ENCODE measurements at places on chromosomes 12 and 14.

GRCh38 chr14:64704143-64704742 is at the start of gene PLEKHG3:
TSS of gene PLEKHG3 (plus strand) at chr14:64704424. CDS start at chr14:64727632, 23,208 bp downstream.
- no peak for DNase-seq

DNA sequence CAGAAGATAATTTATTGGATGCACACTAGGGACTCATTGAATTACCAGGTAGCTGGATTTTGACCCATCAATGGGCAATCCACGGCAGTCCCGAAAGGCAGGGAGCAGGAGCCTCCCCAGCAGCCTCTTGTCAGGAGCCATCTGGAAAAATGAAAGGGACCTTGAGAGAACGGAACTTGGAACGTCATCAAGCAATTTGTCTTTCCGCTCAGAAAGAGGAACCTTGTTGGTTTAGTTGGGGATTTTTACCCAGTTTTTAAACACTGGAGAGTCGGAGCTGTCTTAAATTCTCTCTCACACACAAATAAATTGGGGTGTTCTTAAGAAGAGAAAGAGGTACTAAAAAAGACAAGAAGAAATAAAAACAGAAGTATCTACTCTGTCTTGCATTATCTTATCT is 1351.7 kb upstream of the TMEM132C start:
- DNase-seq = no peak

DNA sequence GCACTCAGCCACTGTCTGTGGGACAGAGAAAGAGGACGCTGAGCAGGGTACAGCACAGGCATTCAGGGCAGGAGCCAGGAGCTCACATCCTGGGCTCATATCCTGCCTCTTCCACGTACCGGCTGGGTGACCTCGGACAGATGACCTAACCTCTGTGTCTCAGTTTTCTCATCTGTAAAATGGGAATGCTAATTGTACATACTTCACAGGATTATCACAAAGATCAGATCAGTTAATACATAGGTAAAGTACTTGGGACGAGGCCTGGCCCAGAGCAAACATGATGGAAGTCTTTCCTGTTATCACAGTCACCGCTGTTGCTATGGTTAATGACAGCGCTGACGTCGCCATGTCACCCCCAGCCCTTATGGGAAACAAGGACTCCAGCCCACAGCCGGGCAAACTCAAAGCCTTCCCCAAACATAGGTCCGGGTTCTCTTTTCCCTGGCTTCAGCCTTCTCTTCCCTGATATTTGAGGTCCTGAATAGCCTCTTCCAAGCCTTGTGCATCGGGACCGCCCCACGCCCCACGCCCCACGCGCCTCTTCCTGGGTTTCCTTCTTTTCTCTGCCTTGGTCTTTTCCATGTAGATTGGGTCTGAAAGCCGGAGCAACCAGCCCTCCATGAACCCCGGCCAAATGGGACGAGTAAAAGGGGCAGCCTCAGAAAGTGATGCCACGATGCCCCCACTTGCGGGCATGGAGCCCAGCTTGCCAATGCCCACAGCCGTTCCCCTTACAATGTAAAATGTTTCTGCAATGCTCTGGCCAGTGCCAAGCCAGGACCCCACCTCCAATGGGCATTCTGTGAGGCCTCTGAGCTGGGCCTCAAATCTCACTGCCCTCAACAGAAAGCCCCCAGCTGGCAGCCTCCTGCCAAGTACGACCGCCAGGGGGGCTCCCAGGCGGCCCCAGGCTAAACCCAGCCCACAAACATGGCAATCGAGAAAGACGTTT is 125.4 kb downstream of the RFLNA start:
- no peak for DNase-seq

DNA sequence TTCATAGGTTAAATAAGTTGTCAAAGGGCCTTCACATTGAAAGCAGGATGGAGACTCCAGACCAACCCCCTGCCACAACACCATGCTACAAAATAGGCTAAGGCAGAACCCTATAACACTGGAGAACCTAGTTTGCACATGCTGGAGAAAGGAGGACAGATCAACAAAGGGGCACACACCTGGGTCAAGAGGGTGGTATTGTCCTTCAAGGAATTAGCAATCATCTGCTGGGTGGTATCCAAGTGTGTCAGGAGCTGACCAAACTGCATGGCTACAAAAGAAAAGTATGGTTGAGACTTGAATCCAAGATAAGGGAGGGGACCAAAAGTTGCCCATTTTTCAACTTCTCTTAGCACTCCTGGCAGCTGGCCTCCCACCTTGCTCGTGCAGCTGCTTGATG is 9.2 kb downstream of the MBD6 start:
- DNase-seq = no peak

GRCh38 chr12:109797905-109798669 is 35.1 kb downstream of the TRPV4 start:
- DNase-seq = no peak

DNA sequence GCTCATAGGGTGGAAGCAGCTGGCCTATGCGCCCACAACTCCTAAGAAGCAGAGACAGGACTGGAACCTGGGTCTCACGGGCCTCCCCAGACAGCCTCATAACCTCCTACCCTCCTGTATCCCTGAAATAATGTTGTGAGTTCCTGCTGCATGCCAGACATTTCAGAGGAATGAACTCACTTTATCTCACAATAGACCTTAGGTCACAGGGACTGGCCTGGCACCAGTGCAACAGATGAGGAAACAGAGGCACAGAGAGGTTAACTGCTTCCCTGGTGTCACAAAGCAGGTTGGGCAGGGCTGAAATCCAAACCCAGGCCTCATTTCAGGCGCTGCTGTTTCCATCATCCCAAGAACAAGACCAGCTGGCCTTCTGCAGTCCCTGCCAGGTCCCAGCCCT is 5.3 kb downstream of the PHETA1 start:
- no peak for DNase-seq

GRCh38 chr12:106760184-106760531 is 14.3 kb upstream of the RIC8B start:
- DNase-seq = peak; percentile 75

- no peak for DNase-seq
Measured at GRCh38 chr12:66132408-66132807, 1.9 kb upstream of the LLPH start.

- no peak for DNase-seq
Measured at GRCh38 chr14:42855085-42855484, 1248.4 kb downstream of the LRFN5 start.

GRCh38 chr12:108768591-108769500 is 37.5 kb upstream of the CORO1C start:
- DNase-seq = peak; percentile 67

DNA sequence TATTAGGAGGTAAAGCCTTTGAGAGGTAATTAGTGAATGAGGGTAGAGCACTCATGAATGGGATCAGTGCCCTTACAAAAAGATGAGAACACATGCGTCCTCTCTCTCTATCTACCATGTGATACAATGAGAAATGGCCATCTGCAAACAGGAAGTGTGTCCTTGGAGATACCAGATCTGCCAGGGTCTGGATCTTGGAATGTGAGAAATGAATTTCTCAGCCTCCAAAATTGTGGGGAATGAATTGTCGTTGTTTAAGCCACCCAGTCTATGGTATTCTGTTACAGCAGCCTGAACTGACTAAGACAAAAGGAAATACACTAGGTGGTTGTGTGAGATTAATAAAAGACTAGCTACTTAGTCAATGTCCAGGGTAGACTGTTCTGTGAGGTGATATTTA is 366.6 kb downstream of the NELL2 start:
- DNase-seq = no peak

- no peak for DNase-seq
Measured at GRCh38 chr14:39765676-39766075, 333.4 kb upstream of the FBXO33 start.

- DNase-seq = no peak
Measured at GRCh38 chr14:23013054-23013748, 3.3 kb upstream of the C14orf93 start.

DNA sequence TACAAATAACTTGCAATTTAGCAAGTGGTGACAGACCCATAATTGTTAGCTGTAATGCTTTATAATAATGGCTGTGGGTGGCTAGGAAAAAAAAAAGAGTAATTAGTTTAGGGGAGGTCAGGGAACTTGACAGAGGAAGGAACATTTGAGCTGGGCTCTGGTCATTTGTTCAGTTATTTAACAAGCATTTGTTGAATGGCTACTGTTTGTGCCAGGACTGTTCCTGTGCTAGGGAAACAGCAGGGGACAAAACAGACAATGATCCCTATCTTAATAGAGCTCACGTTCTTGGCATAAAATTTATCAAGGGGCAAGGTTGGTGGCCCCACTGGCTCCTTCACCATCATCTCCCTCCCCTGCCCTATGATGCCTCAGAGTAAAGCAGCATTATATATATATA is 18.5 kb downstream of the CHST11 start:
- DNase-seq = no peak

DNA sequence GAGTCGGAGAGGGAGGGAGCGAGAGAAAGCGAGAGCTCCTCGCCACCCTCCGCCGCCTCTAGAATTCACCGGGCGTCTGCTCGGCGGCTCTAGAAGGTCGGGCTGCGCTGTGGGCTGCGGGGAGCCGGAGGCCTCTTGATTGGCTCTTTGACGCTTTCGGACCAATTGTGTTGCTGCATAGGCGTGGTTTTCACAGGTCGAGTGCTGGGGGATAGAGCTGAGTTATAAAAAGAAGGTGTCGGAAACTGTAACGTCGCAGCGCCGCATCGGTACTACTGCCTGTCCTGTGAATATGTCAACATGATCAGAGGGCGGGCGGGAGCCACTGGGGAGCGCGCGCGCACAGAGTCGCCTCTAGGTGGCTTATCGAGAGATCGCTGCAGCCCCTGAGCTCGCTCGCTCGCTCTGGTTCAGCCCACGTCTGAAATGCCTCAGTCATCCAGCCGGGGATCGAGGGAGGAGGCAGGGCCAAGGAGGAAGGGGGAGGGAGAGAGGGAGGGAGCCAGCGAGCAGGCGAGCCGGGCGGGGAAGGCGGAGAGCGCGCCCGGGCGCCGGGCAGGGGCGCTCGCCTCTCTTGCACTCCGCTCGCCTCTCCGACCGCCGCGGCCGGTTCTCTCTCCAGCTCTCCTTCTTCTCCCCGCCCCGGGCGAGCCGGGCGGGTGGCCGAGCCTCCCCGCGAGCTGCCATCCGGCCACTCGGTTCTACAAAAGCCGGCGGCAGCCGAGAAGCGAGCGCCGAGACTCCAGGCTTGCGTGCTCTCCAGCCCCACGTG is at the start of gene TBX3:
TBX3 (minus strand) TSS at position 78 of the 772 bp plus-strand sequence. CDS start 975 bp downstream, outside the sequence.
- DNase-seq = no peak

- DNase-seq = no peak
Measured at GRCh38 chr14:58138714-58139482, 13.1 kb downstream of the ARMH4 start.

DNA sequence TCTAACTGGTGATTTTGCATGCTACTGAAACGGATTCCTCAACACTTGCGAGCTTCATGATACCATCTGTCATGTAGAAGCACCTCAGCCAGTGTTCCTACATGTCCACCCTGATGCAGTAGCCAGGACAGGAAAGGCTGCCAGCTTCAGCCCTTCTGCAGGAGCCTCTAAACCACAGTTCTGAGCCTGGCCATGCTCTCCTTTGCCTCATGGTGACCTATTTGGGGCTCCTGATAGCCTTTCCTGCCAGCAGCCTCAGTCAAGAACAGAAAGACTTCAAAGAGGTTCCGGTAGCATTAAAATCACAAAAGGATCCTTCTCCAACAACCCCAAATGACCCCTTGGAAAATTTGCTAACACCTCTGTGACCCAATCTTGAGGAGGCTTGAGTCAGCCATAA is 96.0 kb downstream of the CNTN1 start:
- no peak for DNase-seq

GRCh38 chr12:109330282-109331230 is 17.1 kb upstream of the MYO1H start:
- no peak for DNase-seq

GRCh38 chr14:87869619-87870583 is 123.1 kb downstream of the GALC start:
- DNase-seq = peak; percentile 2

DNA sequence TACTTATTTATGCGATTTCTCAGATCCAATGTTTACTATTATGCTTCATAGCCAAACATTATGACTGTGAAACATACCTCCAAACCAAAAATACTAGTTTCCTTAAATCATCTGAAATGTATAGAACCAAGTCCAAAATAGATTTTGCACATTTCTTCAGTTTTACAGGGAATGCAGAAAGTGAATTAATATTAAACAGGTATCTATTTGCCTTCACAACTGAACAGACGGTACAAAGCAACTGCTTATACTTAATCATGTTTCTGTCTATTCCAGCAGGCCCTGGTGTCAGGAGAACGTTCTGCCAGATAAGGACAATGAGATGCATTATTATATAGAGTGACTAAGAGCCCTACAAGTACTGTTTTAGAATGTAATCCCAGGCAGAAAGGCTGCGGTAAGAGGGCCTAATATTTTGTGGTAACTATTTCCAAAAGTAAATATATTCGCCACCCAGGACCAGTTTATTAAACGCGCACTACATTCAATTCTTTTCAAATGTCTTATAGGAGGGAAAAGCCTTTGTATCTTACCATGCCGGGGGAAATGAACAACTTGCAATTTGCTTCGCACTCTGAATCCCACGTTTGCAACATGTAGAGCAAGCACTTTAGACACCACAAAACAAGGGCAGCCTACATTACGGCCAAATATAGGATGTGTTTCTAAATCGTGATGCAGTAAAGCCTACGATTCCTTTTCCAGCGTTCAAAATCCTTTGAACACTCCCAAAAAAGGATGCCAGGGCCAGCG is 1.5 kb downstream of the CORO1C start:
- no peak for DNase-seq

- no peak for DNase-seq
Measured at GRCh38 chr12:115936997-115937916, 340.2 kb downstream of the MED13L start.

DNA sequence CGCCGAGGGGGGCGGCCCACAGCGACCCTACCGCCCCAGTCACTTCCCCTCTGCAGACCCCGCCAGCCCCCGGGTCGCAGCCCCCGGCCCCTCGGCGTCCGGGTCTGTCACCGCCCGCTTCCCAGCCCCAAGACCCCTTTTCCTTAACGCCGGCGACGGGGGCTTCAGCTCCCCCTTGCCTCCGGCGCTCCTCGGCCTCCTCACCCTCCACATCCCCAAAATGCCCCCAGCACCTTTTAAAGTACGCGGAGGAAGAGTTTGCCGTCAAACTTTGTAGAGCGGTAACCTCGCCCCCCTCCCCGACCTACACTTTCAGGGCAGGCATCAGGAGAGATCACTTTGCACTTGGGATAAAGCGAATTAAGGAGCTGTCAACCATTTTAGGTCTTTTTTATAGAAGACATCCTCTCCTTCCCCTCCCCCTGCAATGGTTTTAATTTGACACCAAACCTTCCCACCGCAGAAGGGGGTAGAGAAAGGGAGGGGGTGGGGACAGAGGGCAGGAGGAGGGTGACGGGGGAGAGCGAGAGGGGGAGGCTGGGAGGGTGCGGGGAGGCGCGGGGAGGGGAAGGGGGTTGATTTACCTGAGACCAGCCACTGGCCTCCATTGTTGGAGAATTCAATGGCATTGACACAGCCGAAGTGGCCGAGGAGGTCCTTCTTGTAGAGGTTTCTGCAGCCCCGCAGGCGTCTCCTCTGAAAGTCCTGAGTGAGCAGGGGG is 578 bp downstream of the DCAF5 start:
- DNase-seq = peak; percentile 41

DNA sequence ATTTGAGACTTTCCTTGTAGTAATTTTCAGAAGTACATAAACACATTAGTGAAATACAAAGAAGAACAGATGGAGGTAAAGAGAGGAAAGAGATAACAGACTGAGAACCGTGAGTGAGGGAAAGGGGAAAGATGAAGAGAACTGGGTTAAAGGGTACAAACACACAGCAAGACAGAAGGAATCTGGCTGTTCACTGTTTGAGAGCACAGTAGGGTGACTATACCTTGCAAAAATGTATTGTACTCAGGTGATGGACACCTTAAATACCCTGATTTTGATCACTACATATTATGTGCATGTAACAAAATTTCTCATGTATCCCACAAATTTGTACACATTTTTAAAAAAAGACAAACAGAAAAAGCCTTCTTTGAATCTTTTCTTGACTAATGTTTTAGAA is 2.7 kb upstream of the TRHDE start:
- DNase-seq = no peak

GRCh38 chr12:65631621-65632111 is 192.6 kb upstream of the HMGA2 start:
- DNase-seq = no peak
